Activated T-helper 1 cell treated with anti-CD3 and anti-CD28 coated beads, Interleukin-2, amount 50 U/mL, for 16 hours (primary cell): ENCODE measurements at places on chromosomes 7 and 10.

GRCh38 chr10:35506741-35507140, 98.4 kb upstream of the GJD4 start:
- no peak for DNase-seq

GRCh38 chr7:121138262-121138933, 149.9 kb downstream of the CPED1 start:
- no peak for DNase-seq

DNA sequence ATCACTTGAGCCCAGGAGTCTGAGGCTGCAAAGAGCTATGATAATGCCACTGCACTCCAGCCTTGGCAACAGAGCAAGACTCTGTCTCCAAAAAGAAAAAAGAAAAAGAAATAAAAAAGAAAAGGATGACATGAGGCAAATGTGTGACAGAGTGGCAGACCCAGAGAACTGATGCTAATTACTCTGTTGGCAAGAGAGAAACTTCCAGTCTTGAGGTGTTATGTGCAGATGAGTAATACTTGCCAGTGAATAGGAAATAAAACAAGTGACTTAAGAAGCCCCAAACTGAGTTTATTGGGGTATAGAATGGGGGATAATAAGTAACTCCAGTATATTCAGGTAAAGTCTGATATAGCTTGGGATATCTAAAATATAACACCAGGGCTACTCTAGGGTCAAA, 9.5 kb upstream of the ANXA7 start:
- no peak for DNase-seq

- DNase-seq, result no peak
These were observed 256.2 kb downstream of the SDHAF3 start for GRCh38 chr7:97373736-97374135.

DNA sequence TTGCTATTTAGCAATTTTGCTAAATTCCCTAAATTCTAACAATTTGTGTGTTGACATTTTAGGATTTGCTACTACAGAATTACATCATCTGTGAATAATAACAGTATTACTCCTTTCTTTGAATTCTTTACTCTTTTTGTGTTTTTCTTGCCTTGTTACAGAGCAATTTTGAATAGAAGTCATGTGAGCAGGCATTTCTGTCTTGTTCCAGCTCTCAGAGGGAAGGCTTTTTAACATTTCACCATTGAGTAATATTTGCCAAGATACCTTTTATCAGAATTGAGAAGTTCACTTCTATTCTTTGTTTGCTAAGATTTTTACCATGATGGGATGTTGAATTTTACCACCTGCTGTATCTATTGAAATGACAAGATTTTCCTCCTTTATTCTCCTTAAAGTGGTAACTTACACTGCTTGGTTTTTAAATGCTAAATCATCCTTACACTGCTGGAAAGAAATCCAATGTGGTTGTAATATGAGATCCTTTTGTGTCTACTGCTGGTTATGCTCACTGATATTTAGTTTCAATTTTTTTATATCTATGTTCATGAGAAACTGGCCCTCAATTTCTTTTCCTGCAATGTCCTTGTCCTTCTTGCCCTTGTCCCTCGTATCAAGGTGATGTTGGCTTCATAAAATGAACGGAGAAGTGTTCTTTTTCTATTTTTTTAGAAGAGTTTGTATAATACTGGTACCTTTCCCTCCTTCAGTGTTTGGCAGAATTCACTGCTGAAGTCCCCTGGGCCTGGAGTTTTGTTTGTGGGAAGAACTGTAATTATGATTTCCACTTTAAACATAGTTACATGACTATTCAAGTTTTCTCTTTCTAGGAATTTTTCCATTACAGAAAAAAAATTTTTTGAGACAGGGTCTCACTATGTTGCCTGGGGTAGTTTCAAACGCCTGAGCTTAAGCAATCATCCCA, 50.3 kb upstream of the ATP6V0A4 start:
- no peak for DNase-seq

DNA sequence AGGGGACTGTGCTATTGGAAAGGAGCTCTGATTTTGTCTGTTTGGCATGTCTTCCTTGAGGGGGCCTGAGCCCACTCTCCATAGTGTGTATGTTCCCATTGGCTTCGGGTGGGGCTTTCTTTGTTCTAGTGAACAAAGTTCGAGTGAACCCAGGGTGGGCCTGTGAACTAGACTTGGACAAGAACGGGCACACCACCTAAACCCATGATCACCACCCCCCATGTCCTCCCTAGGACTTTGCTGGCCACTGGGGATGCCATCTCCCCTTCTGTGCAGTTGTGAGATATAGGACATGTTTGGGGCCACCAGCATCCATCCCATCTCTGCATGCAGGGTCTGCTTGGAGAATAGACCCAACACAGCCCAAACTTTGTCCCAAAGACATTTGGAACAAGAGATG, 195.5 kb upstream of the LYZL2 start:
- no peak for DNase-seq

DNA sequence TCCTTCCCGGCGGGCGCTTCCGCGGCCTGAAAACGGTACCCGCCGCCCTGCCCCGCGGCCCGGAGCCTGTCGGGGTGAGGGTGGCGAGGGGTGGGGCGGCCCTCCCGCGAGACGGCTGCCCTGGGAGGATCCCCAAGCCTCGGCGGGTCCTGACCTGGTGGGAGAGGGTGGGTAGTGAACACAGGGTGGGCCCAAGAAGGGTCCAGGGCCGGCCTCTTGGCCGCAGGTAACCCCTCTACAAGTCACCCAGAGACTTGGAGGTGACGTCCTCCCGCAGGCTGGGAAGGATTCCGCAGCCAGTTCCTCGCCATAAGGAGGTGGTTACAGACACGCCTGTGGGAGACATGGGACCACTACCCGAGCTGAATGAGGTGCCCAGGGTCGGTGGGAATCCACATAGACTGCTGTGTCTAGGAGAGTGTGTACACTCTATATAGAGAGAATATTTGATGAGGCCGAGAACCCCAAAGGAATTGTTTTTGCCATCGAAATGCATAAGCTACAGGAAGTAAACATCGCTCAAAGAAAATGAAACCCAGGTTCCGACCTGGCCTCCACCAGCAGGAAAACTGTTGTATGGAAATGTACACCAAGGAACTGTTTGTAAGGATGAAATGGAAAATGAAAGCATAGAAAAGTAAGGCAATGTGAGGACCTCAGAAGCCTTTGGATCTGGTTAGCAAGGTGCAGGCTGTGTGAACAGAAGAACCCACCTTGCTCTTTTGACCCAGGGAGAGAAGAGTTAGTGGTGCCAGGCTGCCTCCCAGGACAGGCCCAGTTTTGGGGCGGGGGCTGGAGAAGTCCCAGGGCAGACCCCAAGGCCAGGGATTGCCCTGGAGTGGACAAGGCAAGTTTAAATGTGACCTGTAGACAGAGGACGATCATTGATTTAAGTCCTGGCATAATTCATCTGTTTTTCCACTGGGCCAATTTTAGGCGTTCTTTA, 659 bp downstream of the OPTN start:
- peak; percentile 11 for DNase-seq

GRCh38 chr10:33388382-33388781, 53.9 kb upstream of the NRP1 start:
- DNase-seq, result no peak

DNA sequence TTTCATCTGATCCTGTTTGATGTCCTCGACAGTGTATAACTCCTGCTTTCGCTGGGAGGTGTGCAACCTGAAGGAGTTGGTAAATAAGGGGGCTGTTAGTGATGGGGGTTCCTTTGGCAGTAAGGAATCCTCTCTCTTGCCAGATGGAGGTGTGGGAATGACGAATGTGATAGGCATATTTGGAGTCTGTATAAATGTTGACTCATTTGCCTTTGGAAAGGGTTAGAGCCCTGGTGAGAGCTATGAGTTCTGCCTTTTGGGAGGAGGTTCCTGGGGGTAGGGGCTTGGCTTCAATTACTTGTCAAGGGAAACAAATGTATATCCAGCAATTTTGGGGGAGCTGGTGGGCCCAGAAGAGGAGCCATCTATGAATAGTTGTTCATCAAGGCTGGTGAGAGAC, 11.4 kb upstream of the CHST3 start:
- no peak for DNase-seq

DNA sequence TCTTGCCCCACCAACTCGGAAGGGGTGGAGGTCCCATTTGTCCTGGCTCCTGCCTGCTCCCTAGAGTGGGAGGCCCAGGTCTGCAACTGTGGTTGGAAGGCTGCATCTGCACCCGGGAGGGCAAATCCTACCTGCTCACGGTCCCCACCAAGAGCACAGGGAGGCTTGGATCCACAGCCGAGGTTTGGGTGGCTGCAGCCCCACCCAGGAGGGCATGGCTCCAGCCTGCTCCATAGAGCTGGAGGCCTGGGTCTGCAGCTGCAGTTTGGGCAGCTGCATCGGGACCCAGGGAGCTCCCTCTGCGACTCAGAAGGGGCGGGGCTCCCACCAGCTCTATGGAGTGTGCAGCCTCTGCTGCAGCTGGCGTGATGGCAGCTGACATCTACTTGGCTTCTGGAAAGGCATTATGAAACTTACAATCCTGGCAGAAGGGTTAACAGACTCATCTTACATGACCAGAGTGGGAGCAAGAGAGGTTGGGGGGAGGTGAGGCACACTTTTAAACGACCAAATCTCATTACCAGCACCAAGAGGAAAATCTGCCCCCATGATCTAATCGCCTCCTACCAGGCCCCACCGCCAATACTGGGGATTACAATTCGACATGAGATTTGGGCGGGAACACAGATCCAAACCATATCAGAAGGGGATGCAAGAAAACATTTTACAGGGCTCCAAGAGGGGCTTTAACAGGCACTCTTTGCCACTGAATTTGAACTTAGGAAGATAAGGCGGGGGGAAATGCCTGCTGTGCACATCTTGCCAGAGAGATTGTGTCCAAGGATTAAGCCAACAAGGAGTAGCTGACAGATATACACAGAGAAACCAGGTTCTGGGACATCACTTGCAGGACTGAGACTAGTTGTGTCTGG, 8.2 kb upstream of the BLVRA start:
- DNase-seq, result no peak

DNA sequence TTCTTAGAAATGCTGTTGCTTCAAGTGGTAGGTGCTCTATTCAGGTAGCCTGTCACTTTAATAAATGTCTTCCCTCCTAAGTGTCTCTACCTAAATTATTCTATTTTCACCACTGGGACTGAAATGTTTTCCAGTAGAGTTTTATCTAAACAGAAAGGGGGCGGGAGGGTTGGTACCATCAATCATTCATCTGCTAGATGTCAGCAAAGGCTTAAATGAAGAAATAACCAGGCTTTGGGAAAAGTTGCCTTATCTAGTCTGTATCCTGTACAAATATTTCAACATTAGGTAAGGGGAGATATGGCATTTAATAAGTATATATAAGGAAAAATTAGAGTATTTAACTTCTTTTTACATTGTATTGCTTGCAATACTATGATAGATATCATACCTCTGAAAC, 51.8 kb downstream of the VTI1A start:
- no peak for DNase-seq

GRCh38 chr7:3517344-3517743, 216.3 kb downstream of the SDK1 start:
- DNase-seq, result no peak
